ENCODE measurements at places on chromosomes 1 and 21.
A peak's percentile ranks its signal among the peaks of the same experiment; 100 is the strongest.

DNA sequence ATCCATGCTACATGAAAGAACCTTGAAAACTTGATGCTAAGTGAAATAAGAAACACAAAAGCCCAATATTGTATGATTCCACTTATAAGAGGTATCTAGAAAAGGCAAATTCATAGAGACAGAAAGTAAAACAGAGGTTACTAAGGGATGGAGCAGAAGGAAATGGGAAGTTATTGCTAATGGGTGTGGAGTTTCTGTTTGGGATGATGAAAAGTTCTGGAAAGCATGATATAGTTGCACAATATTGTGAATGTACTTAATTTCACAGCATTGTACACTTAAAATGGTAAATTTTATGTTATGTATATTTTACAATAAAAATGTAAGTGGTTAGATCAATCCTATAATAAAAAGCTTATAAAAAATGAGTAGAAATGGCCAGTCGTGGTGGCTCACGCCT, 1.6 kb upstream of the NECAP2 start:
- no peak for DNase-seq

DNA sequence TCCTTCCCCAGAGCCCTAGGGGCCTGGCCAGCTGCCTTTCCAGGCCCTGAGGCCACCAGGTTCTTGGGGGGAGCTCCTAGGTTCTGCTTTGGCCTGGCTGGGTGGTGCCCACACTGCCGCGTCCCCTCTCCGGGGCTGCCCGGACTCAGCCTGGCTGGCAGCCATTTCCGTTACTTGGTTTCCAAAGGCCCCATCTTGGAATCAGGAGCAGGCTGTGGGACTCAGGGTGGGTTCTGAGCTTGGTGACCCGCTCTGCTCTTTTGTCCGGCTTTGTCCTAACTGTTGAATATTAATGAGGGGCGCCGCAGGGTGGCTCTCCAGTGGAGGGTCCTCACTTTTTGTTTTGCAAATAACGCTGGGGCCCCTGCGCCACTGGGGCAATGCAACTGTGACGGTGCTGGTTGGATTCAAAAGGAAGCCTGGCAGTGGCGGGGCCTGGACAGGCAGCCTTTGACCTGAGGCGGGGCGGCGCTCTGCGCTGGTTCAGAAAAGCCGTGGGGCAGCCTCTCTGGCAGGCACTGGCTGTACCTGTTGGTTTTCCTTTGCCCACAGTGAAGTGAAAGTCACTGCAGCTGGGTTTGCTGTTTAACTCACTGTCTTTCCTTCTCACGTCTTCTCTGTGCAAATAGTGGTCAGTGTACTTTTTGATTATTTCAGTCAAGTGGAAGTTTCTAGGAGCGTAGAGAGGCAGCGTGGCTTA, 20.2 kb downstream of the SKI start:
- DNase-seq, result no peak

DNA sequence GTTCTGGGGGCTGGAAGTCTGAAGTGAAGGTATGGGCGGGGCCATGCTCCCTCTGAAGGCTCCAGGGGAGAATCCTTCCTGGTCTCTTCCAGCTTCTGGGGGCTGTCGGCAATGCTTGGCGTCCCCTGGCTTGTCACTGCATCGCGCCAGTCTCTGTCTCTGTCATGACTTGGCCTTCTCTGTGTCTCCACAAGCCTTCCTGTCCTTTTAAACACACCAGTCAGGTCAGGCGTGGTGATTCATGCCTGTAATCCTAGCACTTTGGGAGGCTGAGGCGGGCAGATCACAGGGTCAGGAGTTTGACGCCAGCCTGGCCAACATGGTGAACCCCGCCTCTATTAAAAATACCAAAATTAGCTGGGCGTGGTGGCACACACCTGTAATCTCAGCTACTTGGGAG, 125.3 kb downstream of the ACTL8 start:
- no peak for DNase-seq

DNA sequence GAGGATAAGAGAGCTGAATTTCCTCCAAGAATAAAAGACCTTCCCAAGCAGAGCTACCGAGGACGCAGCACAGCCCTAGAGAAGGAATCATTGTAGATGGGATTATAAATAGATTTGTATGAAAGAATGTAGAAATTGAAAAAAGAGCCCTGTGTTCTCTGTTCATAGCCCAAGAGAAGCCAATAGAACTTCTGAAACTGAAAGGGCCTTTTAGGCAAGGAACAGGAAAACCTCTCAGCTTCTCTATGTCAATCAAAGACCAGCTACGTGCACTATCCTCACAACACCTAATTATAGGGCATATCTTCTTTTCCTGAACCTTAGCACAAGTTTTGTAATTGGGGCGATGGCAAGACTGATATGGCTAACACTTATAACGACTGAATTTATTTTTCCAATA, 192.4 kb upstream of the RNPC3 start:
- DNase-seq, result no peak

- DNase-seq, result peak; percentile 68
Measured at GRCh38 chr1:20376880-20377494, 86.3 kb downstream of the VWA5B1 start.

DNA sequence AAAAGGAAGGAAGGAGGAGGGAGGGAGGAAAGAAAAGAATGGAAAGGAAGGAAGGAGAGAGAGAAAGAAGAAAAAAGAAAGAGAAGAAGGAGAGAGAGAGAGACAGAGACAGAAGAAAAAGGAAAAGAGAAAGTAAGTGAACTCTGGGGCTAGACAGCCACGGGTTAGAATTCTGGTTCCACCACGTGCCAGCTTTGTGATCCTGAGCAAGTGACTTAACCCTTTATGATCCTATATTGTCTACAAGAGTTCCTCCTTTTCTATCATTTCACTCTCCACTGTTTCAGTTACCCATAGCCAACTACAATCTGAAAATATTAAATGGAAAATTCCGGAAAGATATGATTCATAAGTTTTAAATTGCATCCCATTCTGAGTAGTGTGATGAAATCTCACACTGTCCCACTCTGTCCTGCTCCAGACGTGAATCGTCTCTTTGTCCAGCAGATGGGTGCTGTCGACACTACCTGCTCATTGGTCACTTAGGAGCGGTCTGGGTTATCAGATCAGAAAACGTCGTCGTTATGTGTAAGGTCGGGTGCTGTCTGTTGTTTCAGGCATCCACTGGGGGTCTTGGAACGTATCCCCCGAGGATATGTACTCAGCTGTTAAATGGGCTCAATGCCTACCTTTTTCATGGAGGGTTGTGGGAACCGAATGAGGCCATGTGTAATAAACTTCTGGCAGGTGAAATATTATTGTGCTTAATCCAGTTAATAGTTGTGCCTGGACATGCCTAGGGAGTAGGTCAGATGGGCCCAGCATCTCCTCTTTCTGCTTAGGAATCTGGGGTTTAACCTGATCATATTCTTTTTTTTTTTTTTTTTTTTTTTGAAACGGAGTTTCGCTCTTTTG, 19.1 kb downstream of the TMEM51 start:
- no peak for DNase-seq
